Epithelial cell of umbilical artery (primary cell): ENCODE measurements at places on chromosomes 7 and 10. TPM values are rescaled to one million over a fixed set of nuclear protein-coding genes. Genes with fewer than 3 reads are reported as not detected.

Gene LRRD1
- under 0.01 TPM in 1 of 2 replicates, not detected in the other for total RNA-seq

Gene TDRD1
- not detected in 2 replicates for total RNA-seq

Gene CLCN1
- not detected in 2 replicates for total RNA-seq

Gene ZC3HAV1L
- 12.2 and 13.3 TPM in 2 replicates for total RNA-seq

Gene SPDYE11
- not detected in 2 replicates for total RNA-seq

Gene PAX4
- not detected in 2 replicates for total RNA-seq

Gene SEMA4G
- total RNA-seq: 0.30 and 0.65 TPM in 2 replicates

Gene BAMBI
- total RNA-seq: 1.3 and 5.2 TPM in 2 replicates

Gene TLX1
- 0.15 TPM in 1 of 2 replicates, not detected in the other for total RNA-seq

Gene ZEB1
- 86.7 and 139 TPM in 2 replicates for total RNA-seq

Gene MYH16
- total RNA-seq: 0.30 and 0.97 TPM in 2 replicates

Gene SUN3
- total RNA-seq: not detected in 2 replicates

Gene HSPA14
- total RNA-seq: 14.9 and 23.1 TPM in 2 replicates

Gene SPDYE3
- not detected in 2 replicates for total RNA-seq

Gene CDH23
- under 0.01 TPM in 1 of 2 replicates, not detected in the other for total RNA-seq

Gene CYP3A4
- total RNA-seq: not detected in 2 replicates

Gene LBX1
- not detected in 2 replicates for total RNA-seq

Gene EZH2
- 13.0 and 22.5 TPM in 2 replicates for total RNA-seq

Gene CALD1
- 248 and 255 TPM in 2 replicates for total RNA-seq

Gene COL28A1
- not detected in 2 replicates for total RNA-seq

Gene NME8
- not detected in 2 replicates for total RNA-seq

Gene ACSL5
- total RNA-seq: 1.3 and 9.1 TPM in 2 replicates

Gene NCF1
- not detected in 2 replicates for total RNA-seq

Gene LAMB1
- total RNA-seq: 442 and 619 TPM in 2 replicates

Gene STAM
- 12.6 and 14.9 TPM in 2 replicates for total RNA-seq

Gene MMP21
- under 0.01 TPM in 1 of 2 replicates, not detected in the other for total RNA-seq

Gene AGBL3
- 0.97 and 1.2 TPM in 2 replicates for total RNA-seq

Gene FBXO24
- under 0.01 and 0.15 TPM in 2 replicates for total RNA-seq

Gene GTF2IRD1
- total RNA-seq: 4.5 and 5.8 TPM in 2 replicates

Gene ZNF22
- total RNA-seq: 40.0 and 54.3 TPM in 2 replicates

Gene SYNPO2L
- total RNA-seq: not detected in 2 replicates

Gene CACNA2D1
- 54.6 and 120 TPM in 2 replicates for total RNA-seq

Gene PDCD11
- total RNA-seq: 42.9 and 50.0 TPM in 2 replicates

Gene GPER1
- 0.32 TPM in 1 of 2 replicates, not detected in the other for total RNA-seq

Gene TAS2R4
- 0.32 and 1.1 TPM in 2 replicates for total RNA-seq

Gene CDK14
- 14.0 and 17.9 TPM in 2 replicates for total RNA-seq

Gene GALNT17
- not detected in 2 replicates for total RNA-seq

Gene EVX1
- total RNA-seq: not detected in 2 replicates

Gene GIMAP7
- total RNA-seq: 46.1 and 57.9 TPM in 2 replicates

Gene PGAM2
- not detected in 2 replicates for total RNA-seq

Gene GSTO1
- total RNA-seq: 258 and 350 TPM in 2 replicates

Gene VIPR2
- not detected in 2 replicates for total RNA-seq

Gene IPMK
- total RNA-seq: 7.1 and 7.9 TPM in 2 replicates

Gene FKBP9
- 109 and 145 TPM in 2 replicates for total RNA-seq

Gene FRMPD2
- not detected in 2 replicates for total RNA-seq

Gene NAT16
- total RNA-seq: not detected in 2 replicates

Gene MYL10
- not detected in 2 replicates for total RNA-seq

Gene CYP26C1
- total RNA-seq: 0.32 and 1.4 TPM in 2 replicates

Gene CFAP46
- 1.3 and 1.5 TPM in 2 replicates for total RNA-seq

Gene HTR5A
- total RNA-seq: not detected in 2 replicates

Gene COBL
- total RNA-seq: not detected in 2 replicates

Gene DUSP5
- 20.4 and 22.1 TPM in 2 replicates for total RNA-seq

Gene AOAH
- total RNA-seq: 1.1 TPM in 1 of 2 replicates, not detected in the other

Gene FANK1
- total RNA-seq: 1.1 and 1.6 TPM in 2 replicates

Gene SAMD9L
- total RNA-seq: 14.3 and 78.0 TPM in 2 replicates
